RCC 7860 (cell line): ENCODE measurements at places on chromosomes 5 and 9.

DNA sequence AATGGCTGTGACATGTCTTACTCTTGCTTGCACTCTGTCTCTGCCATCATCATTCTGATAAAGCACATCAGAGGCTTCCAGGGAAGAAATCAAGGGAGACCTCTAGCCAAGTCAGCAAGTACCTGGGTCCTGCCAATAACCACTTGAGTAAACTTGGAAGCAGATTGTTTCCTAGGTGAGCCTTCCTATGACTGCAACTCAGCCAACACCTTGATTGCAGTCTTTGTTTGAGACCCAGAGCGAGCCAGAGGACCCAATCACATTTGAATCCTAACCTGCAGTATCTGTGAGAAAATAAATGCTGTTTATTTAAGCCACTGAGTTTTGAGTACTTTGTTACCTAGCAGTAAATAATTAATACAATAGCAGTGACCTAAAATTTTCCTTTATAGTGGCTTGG lies 356.8 kb upstream of the CHD1 start:
- DNase-seq, result no peak

DNA sequence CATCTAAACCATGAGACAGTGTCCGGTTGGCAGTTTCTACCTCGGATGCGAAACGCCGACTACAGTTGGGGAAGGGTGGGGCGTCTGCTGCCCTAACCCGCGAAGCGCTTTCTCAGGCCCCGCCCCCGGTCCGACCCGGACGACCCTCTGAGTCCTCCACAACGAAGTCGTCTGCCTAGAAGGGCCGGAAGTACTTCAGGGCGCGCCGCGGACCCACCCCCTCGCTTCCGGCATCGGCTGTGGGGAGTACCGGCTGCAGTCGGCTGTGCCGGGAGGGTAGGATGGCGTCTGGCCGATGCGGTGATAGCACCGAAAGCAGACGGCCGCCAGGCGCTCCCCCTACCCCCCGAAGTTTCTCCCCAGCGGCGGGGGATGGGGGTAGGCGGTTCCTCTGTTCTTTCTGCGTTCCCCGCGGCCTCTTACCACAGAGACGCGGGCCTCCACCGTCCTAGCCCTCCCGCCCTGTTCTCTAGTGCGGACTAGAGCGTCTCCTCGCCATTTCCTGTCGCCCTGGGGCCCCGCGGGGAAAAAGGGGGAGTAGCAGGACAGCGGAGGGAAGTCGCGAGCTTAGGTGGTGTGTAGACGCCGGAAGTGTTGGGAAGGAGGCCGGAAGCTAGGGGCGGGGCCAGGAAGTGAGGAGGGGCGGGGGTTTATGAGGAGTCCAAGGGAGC lies at the start of gene TRIM41:
TSS of gene TRIM41 (plus strand) at position 224 of the 671 bp plus-strand sequence. CDS start 719 bp downstream, outside the sequence.
- DNase-seq, result peak; percentile 96

DNA sequence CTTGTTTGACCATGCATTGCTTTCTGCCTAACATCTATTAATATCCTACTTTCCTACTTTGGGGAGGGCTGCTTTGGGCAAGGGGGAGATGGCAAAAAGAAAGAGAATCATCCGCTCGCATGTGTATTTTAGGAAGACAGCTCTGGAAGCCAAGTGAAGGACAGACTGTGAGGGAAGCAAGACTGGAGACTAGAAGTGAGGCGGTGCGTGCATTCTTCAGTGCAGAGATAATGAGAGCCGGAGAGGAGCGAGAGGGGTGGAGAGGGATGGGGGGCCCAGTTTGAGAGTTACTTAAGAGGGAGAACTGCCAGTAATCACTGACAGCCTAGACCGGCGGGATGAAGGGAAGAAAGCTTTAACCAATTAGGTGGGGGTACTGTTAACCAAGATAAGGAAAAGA lies 151.7 kb upstream of the RAPGEF1 start:
- DNase-seq, result no peak

DNA sequence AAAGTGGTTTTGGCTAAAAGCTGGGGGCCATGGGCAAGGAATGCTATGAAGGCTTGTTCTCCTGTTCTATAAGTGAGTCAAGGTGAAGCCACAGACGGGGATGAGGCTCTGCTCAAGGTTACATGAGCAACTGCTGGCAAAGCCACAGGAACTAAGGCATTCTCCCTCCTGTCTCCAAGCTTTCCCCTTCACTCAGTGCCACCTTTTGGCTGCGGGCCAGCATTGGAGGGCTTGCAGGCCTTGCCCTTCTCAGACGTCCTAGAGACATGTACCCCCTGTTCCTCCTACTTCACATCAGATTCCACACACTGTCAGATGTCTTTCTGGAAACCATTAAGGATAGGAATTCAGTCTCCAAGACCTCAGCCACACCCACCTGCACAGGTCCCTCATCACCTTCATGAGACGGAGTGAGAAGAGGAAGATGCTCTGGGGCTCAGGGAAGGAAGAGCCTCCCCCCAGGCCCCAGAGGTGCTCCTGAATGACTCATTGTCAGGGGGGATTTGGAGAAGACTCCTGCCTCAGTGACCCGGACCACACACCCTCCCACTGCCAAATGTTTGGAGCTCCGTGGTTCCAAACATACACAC lies 20.5 kb upstream of the MEIKIN start:
- DNase-seq, result no peak

DNA sequence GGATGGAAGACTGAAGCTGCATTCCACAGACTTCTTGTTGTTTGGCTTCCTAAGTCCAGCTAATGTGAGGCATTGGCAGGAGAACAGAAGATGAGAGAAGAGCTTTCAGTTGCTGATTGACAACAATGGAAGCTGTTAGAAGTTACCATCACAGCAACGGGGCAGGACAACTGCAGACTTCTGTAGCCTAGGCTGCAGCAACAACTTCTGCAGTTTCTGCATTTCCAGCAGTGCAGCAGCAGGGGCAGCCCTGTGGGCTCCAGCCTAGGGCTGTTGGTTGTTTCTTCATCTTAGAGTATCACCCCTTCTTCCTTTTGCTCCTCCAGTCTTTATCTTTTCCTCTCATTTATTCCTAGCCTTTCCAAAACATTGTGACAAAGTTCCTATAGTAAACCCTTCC lies 528.8 kb upstream of the PTGER4 start:
- no peak for DNase-seq

DNA sequence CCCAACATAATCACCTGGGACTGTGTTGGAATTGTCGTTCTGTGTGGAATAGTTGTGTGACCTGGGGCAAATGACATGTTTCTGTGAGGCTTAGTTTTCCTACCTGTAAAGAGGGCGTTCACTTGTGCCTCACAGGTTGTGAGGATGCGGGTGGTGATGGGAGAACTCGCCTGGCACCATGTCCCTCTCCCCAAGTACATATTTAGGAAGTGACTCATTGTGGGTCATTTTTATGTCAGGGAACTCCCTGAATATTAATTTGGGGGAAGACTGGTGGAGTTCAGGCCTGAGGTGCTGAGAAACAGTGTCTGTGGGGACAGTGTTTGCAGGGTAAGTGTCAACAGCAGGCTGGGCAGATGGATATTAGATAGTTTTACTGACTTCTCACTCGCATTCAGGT lies 144.7 kb downstream of the KDM4C start:
- peak; percentile 7 for DNase-seq

GRCh38 chr5:175554296-175554695 lies 75.9 kb downstream of the SFXN1 start:
- no peak for DNase-seq

DNA sequence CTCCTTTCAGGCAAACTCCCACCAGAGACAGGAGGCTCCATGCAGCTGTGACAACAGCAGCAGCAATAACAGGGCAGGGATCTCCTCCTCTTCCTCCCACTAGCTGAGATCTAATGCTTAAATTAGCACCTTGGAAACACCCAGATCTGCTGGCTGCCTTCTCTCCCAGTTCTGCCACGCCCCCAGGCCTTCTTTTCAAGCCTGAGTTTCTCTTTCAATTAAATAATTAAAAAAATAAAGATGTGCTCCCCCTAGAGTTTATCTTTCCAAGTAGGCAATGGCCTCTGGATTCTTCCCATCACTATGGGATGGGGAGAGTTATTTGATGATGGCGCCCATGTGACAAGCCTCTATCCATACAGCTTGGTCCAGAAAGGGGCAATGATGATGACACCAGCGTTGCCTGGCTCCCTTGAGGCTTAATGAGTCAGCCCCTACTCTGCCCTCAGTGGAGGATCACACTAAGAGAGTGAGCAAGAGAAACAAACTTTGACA lies 3.8 kb downstream of the FAM219A start:
- DNase-seq, result peak; percentile 53

GRCh38 chr9:2622461-2623287 lies 1.1 kb downstream of the VLDLR start:
- no peak for DNase-seq

- no peak for DNase-seq
Measured at GRCh38 chr5:152188251-152188650, 216.8 kb downstream of the NMUR2 start.

DNA sequence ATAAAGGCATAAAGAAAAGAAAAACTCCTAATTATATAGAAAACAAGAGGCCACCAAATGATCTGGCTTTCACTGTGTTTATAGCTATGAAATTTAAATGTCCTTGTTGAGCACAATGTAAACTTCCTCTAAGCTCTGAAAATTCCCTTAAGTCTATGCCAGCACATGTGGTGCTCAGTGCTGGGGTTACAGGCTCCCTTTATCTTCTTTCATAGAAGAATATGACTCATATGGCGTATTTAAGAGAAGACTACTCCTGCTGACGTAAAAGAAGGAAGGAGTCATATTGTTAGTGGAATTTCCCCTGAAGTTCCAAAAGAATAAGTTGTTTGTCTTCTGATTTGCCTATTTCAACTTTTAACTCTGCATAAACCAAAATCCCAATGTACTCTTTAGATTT lies 30.4 kb downstream of the RNF145 start:
- peak; percentile 78 for DNase-seq

DNA sequence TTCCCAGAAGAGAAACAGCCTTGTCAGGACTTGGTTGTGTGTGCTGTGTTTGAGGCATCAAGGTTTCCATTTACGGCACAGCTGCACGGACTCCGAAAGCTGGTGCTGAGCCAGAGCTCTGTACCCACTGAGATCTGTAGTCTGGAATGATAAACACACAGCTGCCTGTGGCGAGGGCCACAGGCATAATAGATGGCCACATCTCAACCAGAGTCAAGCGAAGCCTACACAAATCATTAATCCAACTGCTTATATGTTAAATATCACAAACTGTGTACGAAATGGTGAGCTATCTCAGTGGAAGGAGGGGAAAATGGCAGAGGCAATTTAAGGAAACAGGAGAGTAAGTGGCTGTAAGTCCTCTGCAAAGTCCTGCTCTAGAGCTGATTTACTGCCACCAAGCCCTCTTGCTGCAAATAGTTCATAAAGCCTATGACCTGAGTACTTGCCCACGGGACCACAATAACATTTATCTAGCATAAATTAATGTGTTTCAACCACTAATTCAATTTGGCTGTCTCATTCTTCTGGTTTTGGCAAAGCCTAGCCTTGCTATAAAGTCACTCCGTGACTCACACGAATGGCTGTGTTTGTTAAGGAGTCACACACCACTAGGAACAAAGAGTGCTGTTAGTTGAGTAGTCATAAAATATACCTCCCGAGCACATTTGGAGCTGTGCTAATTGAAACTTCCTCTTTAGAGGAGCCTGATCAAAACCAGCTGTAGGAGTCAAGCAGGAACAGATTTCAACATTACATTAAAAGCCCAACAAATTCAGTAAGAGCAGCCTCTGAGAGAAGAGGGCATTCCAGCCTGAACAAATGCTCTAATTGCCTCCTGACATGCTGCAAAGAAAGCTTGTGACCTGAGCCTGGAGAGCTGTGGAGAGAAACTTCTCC lies 738.6 kb upstream of the ZNF608 start:
- DNase-seq, result peak; percentile 96

- no peak for DNase-seq
Measured at GRCh38 chr5:115355767-115356381, 59.4 kb upstream of the CCDC112 start.

DNA sequence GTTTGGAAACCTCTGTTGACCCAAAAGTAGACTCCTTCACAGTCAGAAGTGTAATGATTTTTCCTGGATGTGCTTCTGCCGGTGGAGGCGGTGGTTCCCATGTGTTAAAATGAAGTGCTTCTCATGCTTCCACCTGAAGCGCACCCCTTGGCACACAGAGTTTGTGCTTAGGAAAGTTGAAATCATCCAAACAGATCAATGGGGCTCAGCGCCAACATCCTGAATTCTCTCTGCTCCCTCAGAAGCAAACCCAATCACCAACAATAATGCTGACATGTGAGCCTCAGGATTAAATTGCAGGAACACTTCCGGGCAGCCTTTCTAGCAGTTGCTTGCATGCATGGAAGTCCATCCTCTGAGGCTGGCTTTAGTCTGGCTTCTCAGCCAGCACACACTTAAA lies 71.0 kb downstream of the MED10 start:
- DNase-seq, result no peak
